Lung microvascular endothelial cell (primary cell): ENCODE measurements at places on chromosomes 6 and 20. TPM values are rescaled to one million over a fixed set of nuclear protein-coding genes. Genes with fewer than 3 reads are reported as not detected.

Gene SYCP2
- total RNA-seq, result 0.44 and 1.2 TPM in 2 replicates

Gene CAPN11
- 0.20 and 0.65 TPM in 2 replicates for total RNA-seq

Gene JPH2
- total RNA-seq, result under 0.01 TPM in 1 of 2 replicates, not detected in the other

Gene UBE2J1
- total RNA-seq, result 45.2 and 55.8 TPM in 2 replicates

- DNase-seq, result peak; percentile 76
These were observed 19.2 kb downstream of the PDE7B start for GRCh38 chr6:135870722-135871121.

GRCh38 chr20:54510541-54511129, 35.2 kb downstream of the DOK5 start:
- DNase-seq, result no peak

- no peak for DNase-seq
These were observed 235.3 kb downstream of the BTBD3 start for GRCh38 chr20:12152996-12153395.

GRCh38 chr6:38802497-38802896, 87.4 kb downstream of the DNAH8 start:
- DNase-seq, result no peak

GRCh38 chr6:53822401-53823125, 27.8 kb downstream of the LRRC1 start:
- DNase-seq, result no peak

GRCh38 chr20:32674362-32674789, 635 bp upstream of the C20orf203 start:
- peak; percentile 58 for DNase-seq

DNA sequence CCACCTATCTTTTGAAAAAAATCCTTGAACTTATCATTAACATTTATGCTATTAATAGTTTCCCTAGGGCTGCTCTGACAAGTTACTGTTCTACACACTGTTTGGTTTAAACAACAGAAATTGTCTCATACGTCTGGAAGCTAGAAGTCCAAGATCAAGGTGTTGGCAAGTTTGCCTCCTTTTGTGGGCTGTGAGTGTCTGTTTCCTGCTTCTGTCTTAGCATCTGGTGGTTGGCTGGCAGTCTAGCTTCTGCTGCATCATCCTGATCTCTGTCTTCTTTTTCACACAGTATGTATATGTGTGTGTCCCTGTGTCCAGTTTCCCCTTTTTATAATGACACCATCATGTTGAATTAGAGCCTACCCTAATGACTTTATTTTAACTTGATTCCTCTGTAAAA, 154.8 kb downstream of the RPS12 start:
- DNase-seq, result no peak

GRCh38 chr20:11936157-11936556, 18.5 kb downstream of the BTBD3 start:
- no peak for DNase-seq

DNA sequence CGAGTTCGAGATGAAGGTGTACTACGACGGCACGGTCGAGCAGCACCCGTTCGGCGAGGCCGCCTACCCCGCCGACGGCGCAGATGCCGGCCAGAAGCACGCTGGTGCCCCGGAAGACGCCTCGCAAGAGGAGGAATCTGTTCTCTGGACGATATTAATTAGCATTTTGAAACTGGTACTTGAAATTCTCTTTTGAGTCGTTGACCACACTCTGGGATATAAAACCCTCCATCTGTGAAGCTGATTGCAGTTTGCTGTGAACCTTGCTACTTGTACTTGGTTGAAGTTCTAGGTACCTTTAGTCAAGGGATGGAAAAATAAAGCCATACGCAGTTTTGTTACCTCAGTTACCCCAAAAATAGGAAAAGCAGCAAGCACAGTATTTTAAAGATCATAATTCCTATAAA, 917 bp downstream of the C6orf120 start:
- DNase-seq, result no peak

DNA sequence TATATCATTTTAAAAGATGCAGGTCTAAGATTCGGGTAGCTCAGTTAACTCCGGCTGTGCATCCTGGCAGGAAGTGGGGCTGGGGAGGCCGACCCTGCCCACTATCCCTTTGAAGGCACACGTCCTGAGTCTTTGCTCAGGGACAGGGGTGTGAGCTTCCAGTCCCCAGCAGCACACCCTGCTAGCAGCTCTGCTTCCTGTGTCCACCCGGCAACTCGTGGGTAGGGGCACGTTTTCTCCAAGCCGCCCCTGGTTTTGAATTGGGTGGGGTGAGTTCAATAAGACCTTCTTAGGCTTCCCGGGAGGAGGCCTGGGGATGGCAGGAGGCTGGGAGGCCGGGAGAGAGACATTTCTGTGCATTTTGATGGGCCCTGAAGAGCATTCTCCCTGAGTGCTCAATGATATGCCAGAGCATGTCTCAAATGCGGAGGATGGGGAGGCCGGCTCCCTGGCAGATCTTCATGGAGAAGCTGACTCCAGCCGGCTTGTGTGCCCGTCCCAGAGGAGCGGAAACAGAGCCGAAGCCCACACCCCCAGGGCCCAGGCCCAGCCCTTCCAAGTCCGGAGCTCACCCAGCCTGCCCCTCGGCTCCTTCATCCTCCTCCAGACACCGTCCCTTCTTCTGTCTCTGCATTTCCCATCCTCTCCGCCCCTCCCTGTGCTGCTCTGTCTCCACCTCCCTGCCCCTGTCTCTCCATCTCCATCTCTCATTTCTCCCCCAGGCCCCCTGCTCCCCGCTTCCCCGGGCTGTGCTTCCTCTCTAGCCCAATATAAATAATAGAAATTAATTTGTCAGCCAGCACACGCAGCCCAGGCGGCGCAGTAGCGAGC, 36.3 kb upstream of the ZFAND3 start:
- peak; percentile 8 for DNase-seq

DNA sequence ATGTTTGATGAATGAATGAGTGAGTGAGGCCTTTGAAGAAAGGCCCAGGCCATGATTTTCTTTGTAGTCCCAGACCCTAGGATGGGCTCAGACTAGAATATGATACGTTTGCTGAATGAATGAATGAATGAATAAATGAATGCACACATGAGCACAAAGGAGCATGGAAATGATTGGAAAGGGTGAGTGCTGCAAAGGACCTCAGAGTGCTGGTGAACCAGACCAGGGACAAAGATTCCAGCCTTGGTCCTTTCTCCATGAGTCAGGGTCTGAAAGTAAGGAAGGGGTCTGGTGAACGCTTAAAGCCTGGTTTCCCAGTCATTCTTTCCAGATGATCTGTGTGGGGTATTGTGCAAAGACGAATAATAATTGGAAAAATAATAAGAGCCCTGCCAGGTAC, 40.0 kb upstream of the MRPS18A start:
- no peak for DNase-seq

GRCh38 chr6:37516920-37517405, 17.3 kb upstream of the CCDC167 start:
- DNase-seq, result no peak

DNA sequence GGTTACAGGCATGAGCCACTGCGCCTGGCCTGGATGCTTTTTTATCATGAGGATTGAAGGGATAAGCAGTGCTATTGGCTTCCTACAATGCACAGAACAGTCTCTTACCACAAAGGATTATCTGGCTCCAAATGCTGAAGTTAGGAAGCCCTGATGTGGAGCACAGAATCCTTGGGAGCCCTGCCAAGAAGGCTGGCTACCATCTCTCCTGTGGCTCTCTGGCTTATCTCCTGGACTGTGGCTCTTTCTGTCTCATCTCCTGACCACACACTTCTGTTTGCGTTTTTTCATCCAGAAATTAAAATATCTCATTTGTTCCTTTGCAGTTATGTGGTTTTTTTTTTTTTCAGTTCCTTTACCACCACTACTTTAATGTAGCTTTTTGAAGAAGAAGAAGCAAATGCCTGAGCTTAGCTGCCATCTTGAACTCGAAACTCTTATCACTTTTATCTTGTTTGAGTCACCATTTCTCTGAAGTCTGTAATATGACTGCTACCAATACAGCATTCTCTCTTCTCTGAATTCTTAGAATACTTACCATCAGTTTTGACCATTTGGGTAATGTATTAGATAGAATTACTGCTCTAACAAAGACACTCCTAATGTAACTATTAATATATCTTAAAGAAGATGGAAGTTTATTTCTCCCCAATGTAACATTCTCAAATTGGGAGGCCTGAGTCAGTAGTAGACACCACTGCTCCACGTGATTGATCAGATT, 1044.7 kb downstream of the KIF16B start:
- DNase-seq, result no peak

GRCh38 chr6:20352346-20352745, 49.3 kb upstream of the E2F3 start:
- no peak for DNase-seq

DNA sequence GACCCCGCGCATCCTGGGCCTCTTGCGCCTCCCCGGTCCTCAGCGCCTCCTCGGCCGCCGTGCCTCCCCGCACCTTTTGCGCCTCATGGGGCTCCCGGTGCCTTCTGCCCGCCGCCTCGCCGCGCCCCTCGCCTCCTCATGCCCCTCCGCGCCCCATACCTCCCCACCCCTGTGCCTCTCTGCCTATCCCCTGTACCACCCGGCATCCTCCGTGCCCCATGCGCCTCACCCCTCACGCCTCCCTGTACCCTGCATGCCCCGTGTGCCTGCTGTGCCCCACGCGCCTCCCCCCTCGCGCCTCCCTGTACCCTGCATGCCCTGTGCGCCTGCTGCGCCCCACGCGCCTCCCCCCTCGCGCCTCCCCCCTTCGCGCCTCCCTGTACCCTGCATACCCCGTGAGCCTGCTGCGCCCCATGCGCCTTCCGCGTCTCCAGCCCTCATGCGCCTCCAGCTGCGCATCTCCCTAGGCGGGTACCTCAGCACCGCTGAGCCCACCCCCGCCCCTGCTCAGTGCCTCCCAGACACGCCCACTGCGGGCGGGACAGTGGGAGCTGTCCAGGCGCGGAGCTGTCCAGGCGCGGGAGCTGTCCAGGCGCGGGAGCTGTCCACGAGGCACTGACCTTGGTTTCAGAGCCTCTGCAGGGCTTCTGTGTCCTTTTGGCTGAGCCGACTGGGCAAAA, 37.1 kb downstream of the IGF2R start:
- peak; percentile 64 for DNase-seq

GRCh38 chr6:81938014-81938856, 185.8 kb upstream of the TENT5A start:
- peak; percentile 39 for DNase-seq

DNA sequence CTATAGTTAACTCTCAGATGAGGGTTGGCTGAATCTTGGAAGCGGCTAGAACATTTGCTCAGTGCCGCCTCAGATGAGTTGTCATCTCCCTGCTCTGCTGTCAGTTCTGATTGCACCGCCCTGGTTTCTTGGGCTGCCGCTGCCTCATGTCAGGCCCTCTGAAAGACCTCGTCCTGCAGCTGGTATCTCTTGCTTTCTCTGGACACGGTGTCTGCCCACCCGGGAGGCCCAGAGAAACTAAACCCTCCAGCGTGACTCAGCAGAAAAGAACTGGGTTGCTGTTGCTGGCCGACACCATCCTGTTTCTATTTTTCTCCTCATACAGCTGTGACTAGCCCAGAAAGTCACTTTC, 355.4 kb downstream of the CD83 start:
- no peak for DNase-seq

- DNase-seq, result peak; percentile 83
These were observed 2.5 kb downstream of the TNFRSF6B start for GRCh38 chr20:63698739-63699465.

DNA sequence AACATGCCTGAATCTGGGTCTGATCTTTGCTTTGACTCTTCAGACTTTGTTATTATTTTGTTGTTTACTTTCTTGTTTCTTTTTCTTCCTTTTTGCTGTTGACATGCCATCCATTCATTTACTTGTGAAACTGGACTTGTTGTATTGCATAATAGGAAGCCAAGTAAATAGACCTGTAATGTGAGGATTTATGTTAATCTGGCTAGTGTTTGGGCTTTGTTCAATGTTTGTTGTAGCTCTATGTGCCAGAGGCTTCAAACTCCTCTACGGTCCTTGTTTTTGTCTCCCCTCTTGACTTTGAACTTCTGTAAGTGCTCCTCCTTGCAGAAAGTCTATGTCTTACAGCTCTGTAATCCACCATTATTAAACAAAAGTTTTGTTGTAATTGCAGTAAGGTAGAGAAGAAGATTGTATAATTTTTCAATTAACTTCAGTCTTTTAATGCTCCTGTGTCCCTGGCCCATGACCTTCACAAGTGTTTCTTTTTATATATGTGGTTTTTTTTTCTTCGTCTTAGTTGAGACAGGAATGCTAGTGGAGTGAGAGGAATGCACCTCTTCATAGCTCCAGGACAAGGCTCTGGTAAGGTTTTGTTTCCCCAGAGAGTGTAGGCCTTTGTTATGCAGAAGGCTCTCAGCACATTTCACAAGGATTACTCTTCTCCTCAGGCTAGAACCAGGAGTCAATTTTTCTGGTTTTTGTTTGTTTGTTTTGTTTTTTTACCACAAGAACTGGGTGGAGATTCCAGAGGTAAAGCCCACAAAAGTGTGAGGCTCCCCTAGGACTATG, 1061.8 kb upstream of the CITED2 start:
- DNase-seq, result no peak

DNA sequence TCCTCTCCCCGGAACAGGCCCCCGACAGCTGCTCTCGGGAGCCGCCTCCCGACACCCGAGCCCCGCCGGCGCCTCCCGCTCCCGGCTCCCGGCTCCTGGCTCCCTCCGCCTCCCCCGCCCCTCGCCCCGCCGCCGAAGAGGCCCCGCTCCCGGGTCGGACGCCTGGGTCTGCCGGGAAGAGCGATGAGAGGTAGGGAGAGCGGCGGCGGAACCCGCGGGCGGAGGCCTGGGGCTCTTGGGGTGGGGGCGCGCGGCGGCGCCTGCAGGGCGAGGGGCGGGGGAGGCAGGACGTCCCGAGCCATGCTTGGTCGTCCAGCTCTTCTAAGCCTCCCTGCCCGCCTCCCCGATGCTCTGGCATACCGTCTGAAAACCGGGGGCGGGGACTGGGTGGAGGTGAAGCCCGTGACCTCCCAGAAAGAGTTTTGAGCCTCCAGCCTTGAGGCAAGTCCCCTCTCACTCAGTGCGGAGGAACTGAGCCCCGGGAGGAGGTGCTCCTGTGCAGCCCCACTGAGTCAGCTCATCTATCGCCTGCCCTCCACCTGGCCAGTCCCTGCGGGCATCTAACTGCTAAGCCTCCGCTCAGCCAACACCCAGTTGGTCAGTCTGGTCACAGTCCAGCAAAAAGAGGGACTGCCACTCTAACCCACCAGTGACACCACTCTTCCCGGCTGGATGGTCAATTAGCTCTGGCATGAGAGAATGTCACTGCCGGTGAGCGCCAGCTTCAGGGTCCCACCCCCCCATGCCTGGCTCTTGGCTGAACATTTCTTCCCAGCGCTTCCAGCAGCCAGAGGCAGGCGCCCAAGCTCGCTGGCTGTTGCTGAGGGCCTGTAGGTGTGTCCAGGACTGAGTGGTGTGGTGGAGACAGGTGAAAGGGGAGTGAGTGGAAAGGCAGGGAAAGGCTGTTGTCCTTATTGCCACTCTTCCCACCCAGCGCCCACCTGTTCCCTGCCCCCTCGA, 482 bp downstream of the DDR1 start:
- DNase-seq, result peak; percentile 35

GRCh38 chr6:147855803-147856482, 347.5 kb downstream of the SAMD5 start:
- no peak for DNase-seq

DNA sequence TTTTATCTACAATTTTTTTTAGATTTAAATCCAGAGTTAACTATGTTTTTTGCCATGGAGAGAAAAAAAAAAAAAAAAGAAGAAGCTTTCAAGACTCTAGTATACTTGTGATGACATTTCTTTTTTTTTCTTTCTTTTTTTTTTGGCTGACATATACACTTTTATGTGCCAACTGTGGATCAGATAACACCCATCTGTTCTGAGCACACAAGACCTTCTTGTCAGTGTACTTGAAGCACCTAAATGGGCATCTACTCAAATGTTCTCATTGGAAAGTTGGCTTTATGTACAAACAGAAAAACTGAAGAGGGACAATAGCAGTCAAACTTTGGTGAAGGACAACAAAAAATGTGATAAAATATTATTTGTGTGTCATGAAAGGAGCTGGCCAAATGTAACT, 904.5 kb downstream of the GRIK2 start:
- DNase-seq, result no peak

- DNase-seq, result no peak
These were observed 88.8 kb upstream of the EZR start for GRCh38 chr6:158907931-158908330.
